Parietal lobe (tissue), 2 donors: ENCODE measurements at places on chromosomes 2 and 18. TPM values are rescaled to one million over a fixed set of nuclear protein-coding genes. Genes with fewer than 3 reads are reported as not detected.

The ATP8B1 gene
- 3.1 TPM for total RNA-seq

The VWA3B gene
- 1.3 TPM for total RNA-seq

The KLHL30 gene
- total RNA-seq = not detected

The THSD7B gene
- 31.3 TPM for total RNA-seq

The SULT1C4 gene
- 11.9 TPM for total RNA-seq

The SERPINB10 gene
- total RNA-seq = not detected

The NEU4 gene
- 0.63 TPM for total RNA-seq

The LRRTM4 gene
- total RNA-seq = 89.5 TPM

The CRYGA gene
- not detected for total RNA-seq

The SLC11A1 gene
- 3.8 TPM for total RNA-seq

The GALR1 gene
- 0.31 TPM for total RNA-seq

The ERBB4 gene
- total RNA-seq = 151 TPM

The NT5DC4 gene
- total RNA-seq = not detected

The ARHGAP15 gene
- total RNA-seq = 19.4 TPM

The GALNT5 gene
- total RNA-seq = under 0.01 TPM

The OXER1 gene
- 0.31 TPM for total RNA-seq

The FSIP2 gene
- 11.0 TPM for total RNA-seq

The ALK gene
- 2.5 TPM for total RNA-seq

The FAM161A gene
- 29.1 TPM for total RNA-seq

The PLGLB2 gene
- total RNA-seq = 5.9 TPM

The ADAM23 gene
- 37.2 TPM for total RNA-seq

The CYP27C1 gene
- 3.1 TPM for total RNA-seq

The PLEK gene
- 0.94 TPM for total RNA-seq

The SATB2 gene
- total RNA-seq = 826 TPM

The SLC30A3 gene
- total RNA-seq = 0.31 TPM

The CFAP65 gene
- total RNA-seq = 0.63 TPM

The FSHR gene
- not detected for total RNA-seq

The NEMP2 gene
- 5.0 TPM for total RNA-seq

The INO80C gene
- 13.1 TPM for total RNA-seq

The ERMN gene
- 0.31 TPM for total RNA-seq

The HAAO gene
- 1.3 TPM for total RNA-seq

The CIDEA gene
- 3.4 TPM for total RNA-seq

The SERPINB4 gene
- not detected for total RNA-seq

The PLGLB1 gene
- total RNA-seq = 44.1 TPM

The DCC gene
- total RNA-seq = 24.1 TPM

The GLS gene
- total RNA-seq = 274 TPM

The EVX2 gene
- total RNA-seq = not detected

The FOXI3 gene
- 0.63 TPM for total RNA-seq

The DAPL1 gene
- total RNA-seq = not detected

The CRYGC gene
- not detected for total RNA-seq

The TBC1D8 gene
- 12.5 TPM for total RNA-seq

The TWIST2 gene
- not detected for total RNA-seq

The MARS2 gene
- 14.1 TPM for total RNA-seq

The RTKN gene
- 5.0 TPM for total RNA-seq

The PAX8 gene
- total RNA-seq = 0.31 TPM

The DUSP19 gene
- 9.7 TPM for total RNA-seq

The RBM44 gene
- 4.1 TPM for total RNA-seq

The NLRC4 gene
- total RNA-seq = 0.31 TPM

The DUSP2 gene
- total RNA-seq = 4.4 TPM
